ENCODE measurements at places on chromosomes 4 and X.

- no peak for DNase-seq
Measured at GRCh38 chr4:48546336-48546735, 56.3 kb downstream of the ZAR1 start.

- no peak for DNase-seq
Measured at GRCh38 chr4:25834411-25835107, 28.2 kb downstream of the SEL1L3 start.

GRCh38 chr4:185068837-185069236 is 50.5 kb downstream of the HELT start:
- DNase-seq: no peak

DNA sequence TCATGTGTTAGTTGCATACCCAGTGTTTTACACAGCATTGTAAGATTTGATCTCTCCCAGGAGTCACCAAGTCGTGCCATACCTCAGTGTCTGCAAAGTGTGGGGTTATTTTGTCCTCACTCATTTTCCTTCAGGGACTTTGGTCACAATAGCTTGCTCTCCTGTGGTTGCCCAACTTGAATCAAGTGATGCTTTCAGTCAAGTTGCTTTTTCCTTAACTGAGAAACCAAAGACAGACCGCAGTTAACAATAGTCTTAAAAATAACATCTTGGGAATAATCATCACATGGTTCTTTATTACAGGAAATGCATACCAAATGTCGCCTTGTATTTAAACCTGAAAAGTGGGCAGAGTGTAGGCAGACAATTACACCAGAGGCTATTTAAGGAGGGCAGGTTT is 44.5 kb upstream of the NDP start:
- DNase-seq: no peak

- no peak for DNase-seq
Measured at GRCh38 chrX:1106478-1107210, 105.8 kb downstream of the CRLF2 start.

- DNase-seq: no peak
Measured at GRCh38 chr4:166518776-166519175, 645.7 kb downstream of the TLL1 start.

DNA sequence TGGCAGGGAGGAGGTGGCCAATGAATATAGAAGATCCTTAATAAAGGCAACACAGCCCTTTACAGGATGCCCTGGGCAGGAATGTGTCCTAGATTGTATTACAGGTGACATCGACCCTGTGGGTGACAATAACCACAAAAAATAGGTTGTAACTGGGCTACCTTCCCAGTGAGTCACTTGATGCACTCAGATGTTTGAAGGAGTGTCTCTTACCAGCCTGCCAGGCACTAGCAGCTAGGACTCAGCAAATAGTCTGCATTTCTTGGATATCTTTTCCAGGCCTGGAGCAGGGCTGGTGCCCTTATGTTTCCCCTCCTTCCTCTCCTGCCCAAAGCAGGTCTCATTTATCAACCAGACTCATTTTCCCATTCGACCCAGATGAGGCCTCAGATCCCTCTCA is 50.9 kb upstream of the TMEM164 start:
- no peak for DNase-seq

DNA sequence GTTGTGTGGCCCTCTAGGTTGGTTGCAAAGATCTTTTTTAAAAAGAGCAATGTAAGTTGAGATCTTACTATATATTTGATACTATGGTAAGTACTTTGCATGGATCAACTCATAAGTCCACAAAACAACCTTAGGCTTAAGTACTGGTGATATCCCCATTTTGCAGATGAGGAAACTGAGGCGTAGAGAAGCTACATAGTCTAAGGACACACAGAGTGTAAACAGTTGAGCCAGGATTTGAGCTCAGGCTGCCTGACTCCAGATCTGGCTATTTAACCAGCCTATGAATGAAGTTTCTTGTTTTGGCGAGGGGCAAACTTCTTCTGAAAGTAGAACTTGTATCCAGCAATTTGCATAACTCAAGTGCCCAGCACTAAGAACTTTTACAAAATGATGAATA is 38.6 kb upstream of the STX18 start:
- DNase-seq: no peak

- DNase-seq: no peak
Measured at GRCh38 chr4:121669163-121669550, 27.6 kb downstream of the ANXA5 start.

DNA sequence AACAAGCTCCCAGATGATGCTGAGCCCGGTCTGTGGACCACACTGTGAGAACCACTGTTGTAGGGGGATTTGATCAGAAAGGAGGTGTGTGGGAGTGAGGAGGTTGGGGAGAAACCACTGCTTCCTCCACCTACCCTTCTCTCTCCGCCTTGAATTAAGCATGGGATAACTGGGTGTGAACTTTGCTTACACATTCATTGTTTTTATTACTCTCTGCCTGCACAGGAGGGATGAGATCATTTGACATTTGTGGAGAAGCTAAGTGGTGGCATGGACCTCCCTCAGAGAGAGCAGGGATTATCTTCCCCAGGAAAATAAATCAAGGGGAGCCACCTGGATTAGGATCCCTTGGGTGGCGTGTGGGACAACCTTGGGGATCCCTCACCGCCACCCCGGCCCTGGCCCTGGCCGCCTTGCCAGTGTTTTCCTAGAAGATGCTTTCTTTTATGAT is 212.1 kb upstream of the ATP6AP2 start:
- no peak for DNase-seq

DNA sequence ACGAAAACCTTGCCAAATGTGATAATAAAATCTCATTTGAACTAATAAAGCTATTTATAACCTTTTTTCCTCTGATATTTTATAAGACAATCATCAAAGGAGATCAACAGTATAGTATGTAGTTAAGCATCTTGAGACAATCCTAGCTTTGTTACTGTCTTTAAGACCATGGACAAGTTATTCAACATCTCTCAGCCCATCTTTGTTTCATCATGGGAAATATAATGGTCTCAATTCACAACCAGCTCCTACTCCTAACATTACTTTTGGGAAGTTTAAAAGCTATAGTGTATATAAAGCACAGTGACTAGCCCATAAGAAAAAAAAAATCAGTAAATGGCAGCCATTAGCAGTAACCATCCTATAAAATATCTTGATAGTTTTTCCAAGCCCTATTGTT is 57.6 kb upstream of the APELA start:
- no peak for DNase-seq

GRCh38 chr4:26206999-26207398 is 113.8 kb upstream of the RBPJ start:
- DNase-seq: no peak

- DNase-seq: no peak
Measured at GRCh38 chr4:56314207-56314915, 72.9 kb downstream of the AASDH start.

GRCh38 chr4:185625503-185625902 is 90.2 kb upstream of the PDLIM3 start:
- DNase-seq: no peak

DNA sequence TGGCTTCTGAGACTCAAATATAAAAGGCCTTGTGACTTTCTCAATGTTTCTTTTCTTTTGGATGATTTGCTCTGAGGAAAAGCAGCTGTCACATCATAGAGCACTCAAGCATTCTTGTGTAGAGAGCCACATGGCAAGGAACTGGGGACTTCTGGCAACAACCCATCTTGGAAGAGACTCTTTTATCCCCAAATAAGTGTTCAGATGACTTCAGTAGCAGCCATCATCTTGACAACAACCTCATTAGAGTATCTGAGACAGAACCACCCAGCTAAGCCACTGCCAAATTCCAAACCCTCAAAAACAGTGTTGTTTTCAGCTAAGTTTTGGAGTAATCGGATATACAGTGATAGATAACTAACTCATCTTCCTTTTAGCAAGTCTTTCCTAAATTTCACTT is 1431.7 kb upstream of the IGFBP7 start:
- no peak for DNase-seq

- DNase-seq: no peak
Measured at GRCh38 chr4:18698119-18698883, 676.7 kb upstream of the LCORL start.

GRCh38 chr4:78673337-78673736 is 102.8 kb upstream of the BMP2K start:
- DNase-seq: no peak

GRCh38 chr4:2660596-2661211 is 95.4 kb downstream of the TNIP2 start:
- no peak for DNase-seq

DNA sequence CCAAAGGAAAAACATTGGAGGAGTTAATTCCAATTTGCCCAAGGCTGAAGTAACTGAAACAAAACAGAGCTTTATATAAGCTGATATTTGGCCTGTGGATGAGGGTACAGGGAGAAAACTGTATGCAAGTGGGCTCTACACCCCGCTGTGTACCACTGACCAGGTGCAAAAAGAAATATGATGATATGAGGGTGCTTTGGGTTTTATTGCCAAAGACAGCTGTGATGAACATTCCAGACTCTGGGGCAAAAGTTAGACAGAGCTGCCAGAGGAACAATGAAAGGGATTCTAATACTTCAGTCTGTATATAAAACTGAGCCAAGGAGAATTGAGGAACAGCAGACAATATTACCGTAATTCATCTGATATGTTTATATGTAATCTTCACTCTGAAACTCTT is 117.4 kb downstream of the MID1 start:
- no peak for DNase-seq

DNA sequence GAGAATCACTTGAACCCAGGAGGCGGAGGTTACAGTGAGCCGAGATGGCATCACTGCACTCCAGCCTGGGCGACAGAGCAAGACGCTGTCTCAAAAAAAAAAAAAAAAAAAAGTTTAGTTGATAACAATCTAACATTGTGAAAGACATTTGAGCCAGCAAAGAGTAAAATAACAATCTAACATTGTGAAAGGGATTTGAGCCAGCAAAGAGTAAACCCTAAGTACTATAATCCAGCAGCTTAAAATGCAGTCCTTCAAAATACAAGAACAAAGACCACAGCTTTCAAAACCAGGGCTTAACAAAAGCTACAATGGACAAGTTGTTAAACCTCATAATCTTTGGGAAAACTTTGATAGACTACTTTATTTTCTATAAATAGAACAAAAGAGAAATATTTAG is 16.9 kb downstream of the MFAP3L start:
- no peak for DNase-seq

GRCh38 chr4:149830823-149831222 is 15.2 kb upstream of the IQCM start:
- DNase-seq: no peak

DNA sequence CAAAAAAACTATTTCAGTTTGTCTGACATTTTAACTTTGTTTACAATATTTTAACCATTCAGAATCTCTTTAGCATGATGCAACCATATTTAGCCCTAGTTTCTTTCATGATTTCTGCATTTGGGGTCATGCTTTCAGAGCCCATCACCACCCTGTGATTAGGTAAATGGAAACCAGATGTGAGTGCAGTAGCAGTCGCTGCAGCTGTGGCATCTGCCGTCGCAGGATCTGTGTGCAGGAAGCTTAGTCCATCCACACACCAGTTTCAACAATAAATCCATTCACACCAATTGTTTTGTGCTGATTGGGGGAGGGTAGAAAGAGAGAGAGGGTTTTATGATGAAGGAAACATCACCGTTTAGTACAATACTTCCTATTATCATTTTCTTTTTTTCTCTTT is 130.5 kb downstream of the CPEB2 start:
- no peak for DNase-seq

DNA sequence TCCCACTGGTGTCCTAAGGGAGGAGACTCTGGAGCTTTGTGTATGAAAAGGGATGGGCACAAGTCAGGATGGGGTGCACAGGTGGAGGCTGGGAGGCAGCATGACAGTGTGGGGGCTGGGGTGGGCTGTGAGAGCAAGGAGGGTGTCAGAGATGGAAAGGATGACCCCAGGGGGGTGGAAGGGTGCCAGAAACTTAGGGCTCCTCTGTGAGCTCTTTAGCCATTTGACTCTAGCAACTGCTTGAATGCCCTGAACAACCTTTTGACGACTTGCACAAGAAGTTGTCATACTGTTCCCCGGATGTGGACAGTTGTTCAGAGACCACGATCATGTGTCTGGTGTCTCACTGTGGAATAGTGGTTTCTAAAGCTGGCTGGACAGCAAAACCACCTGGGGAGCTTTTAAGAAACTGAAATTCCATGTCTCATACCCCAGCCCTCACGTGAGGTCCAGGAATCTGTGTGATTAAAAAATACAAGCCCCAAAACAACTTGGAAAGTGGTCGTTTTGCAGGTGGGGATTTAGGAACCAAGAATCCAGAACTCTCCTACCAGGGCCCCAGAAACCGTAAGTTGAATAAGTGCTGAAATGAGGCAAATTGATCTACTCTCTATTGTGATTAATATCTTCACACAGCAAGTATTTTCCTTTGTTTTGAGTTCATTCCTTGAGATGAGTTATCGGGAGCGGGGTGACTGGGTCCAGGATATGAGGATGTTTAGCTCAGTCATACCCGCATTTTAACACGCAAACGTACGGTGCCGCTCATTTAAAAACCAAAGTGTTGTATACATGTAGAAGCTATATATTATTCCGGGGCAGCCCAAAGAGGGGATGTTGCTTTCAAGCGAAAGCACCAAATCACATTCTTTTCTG is 3.4 kb downstream of the RHOH start:
- no peak for DNase-seq

DNA sequence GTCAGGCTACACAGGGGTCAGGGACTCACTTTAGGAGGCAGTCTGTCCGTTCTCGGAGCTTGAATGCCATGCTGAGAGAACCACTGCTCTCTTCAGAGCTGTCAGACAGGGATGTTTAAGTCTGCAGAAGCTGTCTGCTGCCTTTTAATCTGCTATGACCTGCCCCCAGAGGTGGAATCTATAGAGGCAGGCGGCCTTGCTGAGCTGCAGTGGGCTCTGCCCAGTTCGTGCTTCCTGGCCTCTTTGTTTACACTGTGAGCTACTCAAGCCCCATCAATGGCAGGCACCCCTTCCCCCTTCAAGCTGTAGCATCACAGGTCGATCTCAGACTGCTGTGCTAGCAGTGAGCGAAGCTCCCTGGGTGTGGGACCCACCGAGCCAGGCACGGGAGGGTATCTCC is 31.5 kb upstream of the UNC5C start:
- DNase-seq: no peak

DNA sequence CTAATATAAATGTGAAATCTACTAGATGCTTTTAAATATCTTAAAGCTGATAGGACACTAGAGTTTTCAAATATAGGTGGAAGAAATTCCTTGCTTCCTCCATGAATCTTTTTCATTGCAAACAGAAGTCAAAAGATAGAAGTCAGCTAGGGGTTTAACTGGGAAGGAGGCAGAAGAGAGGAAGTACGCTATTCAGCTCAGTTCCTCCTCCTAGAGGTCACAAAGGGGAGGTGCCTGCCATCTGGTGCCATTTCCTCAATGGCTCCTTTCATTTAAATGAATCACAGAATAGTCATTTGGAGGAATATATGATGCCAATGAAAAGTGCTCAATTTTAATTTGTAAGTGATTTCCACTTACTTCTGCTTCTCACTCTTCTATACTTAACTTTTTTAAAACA is 8.5 kb downstream of the COL25A1 start:
- DNase-seq: no peak

DNA sequence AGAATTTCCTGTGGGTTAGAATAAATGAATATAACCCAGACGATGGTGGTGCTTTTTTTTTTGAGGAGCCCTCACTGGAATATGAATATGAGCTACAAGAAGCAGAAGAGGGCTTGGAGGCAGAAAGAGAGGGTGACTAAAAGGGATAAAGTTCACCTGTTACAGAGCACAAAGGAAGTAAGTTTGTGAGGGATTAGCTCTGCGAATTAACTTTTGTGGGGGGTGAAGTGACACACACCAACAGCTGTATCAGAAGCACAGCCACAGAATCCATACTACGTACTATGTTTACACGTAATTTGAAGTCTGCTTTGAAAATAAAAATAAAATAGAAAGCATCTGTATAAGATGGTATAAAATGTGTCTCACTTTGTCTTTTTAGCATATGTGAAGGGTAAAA is 963.6 kb upstream of the DIAPH2 start:
- DNase-seq: no peak

Measured in stimulated activated CD8-positive, alpha-beta memory T cell treated with anti-CD3 and anti-CD28 coated beads, Interleukin-7, amount 100 ng/mL, for 1 hour (primary cell).